ENCODE measurements at places on chromosomes 13 and 19.

GRCh38 chr13:66887088-66887487 is 343.0 kb downstream of the PCDH9 start:
- no peak for DNase-seq

GRCh38 chr19:35074426-35075201 is 33.1 kb downstream of the HPN start:
- no peak for DNase-seq

- no peak for DNase-seq
Observed at GRCh38 chr19:10258080-10258710, 6.2 kb downstream of the MRPL4 start.

- peak; percentile 89 for DNase-seq
Observed at GRCh38 chr13:29567411-29567810, 28.1 kb downstream of the SLC7A1 start.

DNA sequence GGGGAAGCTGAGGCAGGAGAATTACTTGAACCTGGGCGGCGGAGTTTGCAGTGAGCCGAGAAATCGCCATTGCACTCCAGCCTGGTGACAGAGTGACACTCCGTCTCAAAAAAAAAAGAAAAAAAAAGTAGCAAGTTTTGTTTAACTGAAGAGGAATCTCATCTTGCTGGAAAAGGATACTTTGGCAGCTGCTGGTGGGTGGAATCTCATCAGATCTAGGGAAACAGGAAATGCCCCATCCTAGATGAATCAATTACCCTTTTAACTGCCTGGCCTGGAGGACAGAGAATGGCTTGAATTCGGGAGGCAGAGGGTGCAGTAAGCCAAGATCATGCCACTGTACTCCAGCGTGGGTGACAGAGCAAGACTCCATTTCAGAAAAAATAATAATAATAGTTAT is 8.4 kb downstream of the ZNF320 start:
- DNase-seq = no peak

DNA sequence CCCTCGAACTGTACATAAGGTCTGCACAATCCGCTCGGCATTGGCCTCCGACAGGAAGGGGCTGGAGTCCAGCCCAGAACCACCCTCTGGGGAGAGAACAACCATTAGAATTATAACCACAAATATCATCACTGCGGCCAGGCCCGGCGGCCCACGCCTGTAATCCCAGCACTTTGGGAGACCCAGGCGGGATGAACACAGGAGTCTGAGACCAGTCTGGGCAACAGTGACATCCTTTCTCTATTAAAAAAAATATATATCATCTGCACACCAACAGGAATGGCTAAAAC is 11.4 kb downstream of the COQ8B start:
- DNase-seq = no peak

GRCh38 chr13:74270018-74270417 is 135.8 kb upstream of the KLF12 start:
- DNase-seq = peak; percentile 17

GRCh38 chr19:17751103-17751911 is at the start of gene FCHO1:
TSS of gene FCHO1 (plus strand) at chr19:17751477. CDS start at chr19:17755165, 3,688 bp downstream.
- DNase-seq = no peak

GRCh38 chr13:47908197-47908902 is 92.7 kb downstream of the SUCLA2 start:
- DNase-seq = peak; percentile 39

DNA sequence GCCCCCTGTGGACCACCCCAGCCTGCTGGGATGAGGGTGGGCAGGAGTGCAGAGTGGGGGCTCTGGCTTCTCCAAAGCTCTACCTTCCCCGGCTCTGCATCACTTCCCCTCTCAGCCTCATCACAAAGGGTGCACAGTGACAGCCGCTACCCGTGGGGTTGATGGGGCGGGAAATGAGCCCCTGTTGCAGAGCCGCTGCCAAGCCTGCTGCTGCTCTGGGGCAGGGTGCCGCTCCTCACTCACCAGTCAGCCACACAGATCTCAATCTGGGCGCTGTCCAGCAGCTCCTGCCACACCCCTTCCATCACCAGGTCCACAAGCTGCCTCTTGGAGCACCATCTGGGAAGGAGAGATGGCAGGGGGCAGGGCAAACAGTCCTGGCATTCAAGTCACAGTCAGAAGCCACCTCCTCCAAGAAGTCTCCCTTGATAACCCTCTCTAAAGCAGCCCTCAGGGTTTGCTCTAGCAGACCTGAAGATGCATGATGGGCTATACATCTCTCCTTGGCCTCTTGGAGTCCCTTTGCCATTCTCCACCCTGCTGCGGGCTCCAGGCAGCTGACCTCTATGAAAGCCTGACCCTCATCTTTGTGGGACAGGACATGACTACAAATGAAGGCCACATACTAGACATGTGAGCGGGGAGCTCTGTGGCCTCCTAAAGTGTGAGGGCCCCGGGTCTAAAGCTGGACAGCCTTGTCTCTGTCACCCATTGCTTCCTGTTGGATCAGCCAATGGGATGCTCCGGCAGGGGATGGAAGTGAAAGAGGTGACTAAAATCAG is 15.7 kb downstream of the MRPS12 start:
- peak; percentile 11 for DNase-seq

- no peak for DNase-seq
Observed at GRCh38 chr19:19740755-19741154, 7.8 kb upstream of the ZNF14 start.

- DNase-seq = no peak
Observed at GRCh38 chr13:61765940-61766666, 350.5 kb upstream of the PCDH20 start.

- no peak for DNase-seq
Observed at GRCh38 chr13:76523740-76524340, 362.4 kb downstream of the KCTD12 start.

DNA sequence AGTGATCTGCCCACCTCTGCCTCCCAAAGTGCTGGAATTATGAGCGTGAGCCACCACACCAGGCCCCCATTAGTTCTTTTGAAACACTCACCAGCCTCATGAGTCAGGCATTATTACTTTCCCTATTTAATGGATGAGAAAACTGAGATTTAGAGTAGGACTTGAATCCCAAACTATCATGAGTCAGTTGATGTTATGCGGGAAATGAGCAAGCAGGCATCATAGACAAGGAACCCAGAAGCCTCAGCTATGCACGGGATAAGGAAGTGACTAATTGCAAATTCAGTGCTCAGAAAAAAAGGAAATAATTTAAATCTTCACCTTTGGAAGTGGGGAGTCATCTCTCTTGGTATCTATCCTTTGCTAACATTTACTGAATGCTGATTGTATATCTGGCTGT is 217.5 kb downstream of the ABCC4 start:
- peak; percentile 30 for DNase-seq

- DNase-seq = peak; percentile 78
Observed at GRCh38 chr19:2113439-2114211, 16.9 kb downstream of the IZUMO4 start.

- no peak for DNase-seq
Observed at GRCh38 chr13:50867637-50867945, 24.1 kb upstream of the DLEU7 start.

- no peak for DNase-seq
Observed at GRCh38 chr13:28376604-28377003, 118.3 kb downstream of the FLT1 start.

GRCh38 chr19:32866564-32867265 is 2.9 kb downstream of the SLC7A9 start:
- DNase-seq = no peak

DNA sequence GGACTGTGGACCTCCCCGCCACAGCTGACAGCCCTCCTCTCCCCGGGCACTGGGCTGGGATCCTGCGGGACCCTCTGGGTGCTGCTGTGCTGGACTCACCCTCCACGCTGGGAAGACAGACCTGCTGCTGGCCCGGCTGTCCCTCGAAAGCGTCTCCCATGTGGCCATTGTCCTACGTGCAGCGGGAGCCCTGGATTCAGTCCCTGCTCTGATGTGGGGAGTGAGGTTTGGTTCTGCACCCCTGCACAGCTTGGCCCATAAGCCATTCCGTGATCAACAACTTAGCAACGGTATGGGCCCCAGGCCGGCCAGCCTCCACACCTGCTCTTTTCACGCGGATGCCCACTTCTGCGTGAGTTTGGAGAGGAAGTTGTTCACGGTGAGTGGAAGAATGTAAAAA is 195.2 kb downstream of the TEX29 start:
- no peak for DNase-seq

DNA sequence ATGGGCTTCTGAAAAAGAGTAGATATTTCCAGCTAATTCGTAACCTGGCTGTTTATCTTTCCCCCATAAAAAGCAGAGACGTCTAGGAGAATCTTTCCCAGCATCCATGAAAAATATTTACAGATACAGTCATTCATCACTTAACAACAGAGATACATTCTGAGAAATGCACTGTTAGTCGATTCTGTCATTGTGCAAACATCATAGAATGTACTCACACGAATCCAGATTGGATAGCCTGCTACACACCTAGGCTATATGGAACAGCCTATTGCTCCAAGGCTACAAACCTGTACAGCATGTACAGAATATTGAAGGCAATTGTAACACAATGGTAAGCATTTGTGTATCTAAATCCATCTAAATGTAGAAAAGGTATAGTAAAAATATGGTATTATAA is 530.2 kb upstream of the NBEA start:
- DNase-seq = no peak

- no peak for DNase-seq
Observed at GRCh38 chr13:38759390-38759789, 72.5 kb downstream of the FREM2 start.

- DNase-seq = no peak
Observed at GRCh38 chr19:47781590-47782262, 3.2 kb downstream of the SELENOW start.

DNA sequence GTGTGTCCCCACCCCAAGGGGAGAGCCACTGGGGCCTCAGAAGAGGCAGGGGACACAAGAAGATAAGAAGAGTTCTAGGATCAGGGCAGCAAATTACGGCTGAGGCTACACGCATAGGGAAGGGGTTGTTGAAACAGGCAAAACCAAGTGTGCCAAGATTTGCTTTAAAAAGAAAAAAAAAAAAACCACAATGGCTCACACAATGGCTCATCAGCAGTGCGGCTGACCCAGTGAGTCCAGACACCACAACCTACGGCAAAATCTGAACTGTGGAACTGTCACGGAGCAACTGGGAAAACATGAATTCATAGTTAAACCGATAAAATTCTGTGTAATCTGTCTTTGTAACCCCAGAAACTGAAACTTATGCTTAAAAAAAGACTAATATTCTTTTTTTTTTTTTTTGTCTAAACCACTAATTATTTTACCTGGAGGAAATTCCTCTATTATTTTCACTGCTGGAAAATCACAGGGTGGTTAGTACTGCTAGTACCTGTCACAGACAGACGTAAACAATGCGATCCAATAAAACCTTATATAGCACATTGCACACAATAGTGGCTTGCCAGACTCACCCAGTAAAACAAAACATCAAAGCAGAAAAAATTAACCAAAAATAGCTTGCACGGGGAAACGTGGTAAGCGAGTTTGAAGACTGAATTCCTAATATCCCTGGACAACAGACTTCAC is 325.4 kb upstream of the TSHZ3 start:
- DNase-seq = no peak

DNA sequence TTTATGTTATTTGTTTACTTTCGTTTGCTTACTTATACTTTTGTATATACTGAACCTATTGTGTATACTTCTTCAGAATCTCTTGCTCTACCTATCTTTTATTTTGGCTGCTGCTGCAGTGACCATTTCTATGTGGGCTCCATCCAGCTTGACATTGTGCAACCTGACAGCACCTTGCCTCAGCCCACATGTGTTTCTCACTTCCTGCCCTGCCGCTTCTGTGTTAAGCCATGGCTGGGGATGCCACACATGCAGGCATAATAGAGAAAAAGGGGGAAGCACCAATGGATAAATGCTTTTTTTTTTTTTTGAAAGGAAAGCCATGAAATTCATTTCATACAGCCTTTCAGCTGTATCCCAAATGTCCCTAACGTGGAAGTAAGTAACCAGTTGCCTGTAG is 147.6 kb downstream of the RBM26 start:
- peak; percentile 20 for DNase-seq

All from MCF 10A (cell line).